Stimulated activated CD8-positive, alpha-beta memory T cell treated with anti-CD3 and anti-CD28 coated beads, Interleukin-4, amount 100 ng/mL, for 48 hours (primary cell): ENCODE measurements at places on chromosomes 3 and 15.

DNA sequence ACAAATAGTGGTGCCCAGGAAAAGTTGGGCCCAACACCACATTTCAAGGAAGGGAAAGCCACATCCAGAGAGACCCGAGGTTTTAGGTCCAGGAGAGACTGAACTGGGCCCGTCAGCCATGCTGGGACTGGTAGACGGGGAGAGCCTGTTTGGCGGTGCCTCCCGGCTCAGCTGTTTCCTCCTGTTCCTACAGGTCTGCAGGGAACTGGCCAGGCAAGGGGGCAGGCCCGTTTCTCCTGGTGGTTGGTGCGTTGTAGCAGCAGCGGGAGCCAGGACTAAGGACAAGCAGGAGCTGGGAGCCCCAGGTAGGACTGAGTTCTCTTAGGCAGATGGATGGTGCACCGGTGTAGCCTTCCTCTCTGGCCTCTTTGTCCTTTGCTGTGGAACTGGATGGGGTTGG is 3.9 kb downstream of the PRKCD start:
- no peak for DNase-seq

DNA sequence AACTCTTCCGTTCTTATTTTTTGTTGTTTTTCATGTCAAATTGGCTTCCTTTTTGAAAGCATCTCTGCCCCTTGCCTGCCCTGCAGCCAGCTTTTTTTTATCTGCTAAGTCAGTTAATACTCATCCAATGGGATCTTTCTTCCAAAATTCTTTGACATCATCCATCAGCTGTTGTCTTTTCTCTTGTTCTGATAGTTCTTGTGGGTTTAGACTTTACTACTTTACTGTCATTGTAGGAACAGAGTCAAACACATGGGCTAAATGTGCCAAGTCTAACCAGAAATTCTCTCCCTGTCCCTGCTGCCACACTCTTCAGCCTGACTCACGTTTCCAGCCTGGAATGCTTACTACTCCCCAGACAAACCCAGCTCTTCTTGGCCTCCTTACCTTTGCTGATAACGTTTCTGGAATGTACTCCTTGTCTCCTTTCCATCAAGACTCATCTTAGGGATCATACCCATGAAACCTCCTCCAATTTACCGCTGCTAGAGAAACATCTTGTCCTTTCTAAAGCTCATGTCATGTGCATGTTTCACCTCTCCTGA is 10.7 kb upstream of the VPS8 start:
- no peak for DNase-seq

DNA sequence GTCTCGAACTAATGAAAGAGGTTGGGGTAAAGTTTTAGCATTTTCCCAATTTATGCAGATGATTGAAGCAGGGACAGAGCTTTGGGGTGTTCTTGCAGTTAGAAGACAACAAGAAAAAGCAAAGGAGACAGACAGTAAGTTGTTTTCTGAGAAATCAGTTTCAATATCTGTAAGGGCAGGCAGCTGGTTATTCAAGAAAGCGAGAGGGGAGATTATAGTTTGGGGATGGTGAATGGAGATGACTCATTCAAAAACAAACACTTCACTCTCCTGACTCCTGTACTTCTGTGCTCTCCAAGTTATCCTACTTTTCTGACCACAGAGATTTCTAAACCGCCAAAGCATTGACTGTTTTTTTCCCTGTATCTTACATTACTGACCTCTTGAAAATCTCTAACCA is 352.0 kb downstream of the GAP43 start:
- no peak for DNase-seq

DNA sequence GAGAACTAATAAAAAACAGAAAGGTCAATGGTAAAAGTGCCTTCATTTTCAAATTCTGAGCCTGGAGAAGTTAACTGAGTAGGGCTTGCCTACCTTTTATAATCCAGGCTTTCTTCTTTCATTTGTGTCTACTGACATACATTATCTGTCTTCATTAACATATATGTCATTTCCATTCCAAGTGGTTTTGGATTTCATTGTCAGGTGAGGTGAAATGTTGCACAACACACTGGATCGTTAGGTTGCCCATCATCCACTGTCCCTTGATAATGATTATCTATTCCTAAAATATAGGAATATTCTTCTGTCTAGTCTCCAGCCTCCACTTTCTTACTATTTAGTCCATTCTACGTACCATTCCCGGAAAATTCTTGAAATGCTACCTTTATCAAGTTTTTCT is 55.0 kb upstream of the CP start:
- no peak for DNase-seq

DNA sequence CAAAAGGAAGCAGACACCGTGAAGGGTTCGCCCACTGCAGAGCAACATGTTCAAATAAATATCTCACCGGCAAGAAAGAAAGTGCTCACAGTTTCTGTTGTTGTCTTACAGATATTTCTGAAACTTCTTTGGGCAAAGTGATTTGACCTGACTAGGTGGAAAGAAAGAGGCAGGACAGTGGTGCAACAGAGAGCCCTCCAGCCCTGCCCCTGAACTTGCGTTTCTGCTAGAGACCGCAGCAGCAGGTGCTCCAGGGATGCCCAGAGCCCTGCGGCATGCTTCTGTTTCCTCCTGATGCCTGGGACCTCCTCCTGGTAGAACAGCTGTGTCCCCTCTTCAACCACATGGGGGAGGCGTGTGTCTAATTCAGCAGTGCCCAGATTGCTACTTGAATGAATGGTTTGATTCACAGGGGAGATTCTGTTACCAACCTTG is 123.4 kb downstream of the ATP10A start:
- peak; percentile 42 for DNase-seq

- no peak for DNase-seq
These were observed 1036.5 kb downstream of the TUSC7 start for GRCh38 chr3:117746066-117746465.
